ENCODE measurements at places on chromosomes 1 and 21.

DNA sequence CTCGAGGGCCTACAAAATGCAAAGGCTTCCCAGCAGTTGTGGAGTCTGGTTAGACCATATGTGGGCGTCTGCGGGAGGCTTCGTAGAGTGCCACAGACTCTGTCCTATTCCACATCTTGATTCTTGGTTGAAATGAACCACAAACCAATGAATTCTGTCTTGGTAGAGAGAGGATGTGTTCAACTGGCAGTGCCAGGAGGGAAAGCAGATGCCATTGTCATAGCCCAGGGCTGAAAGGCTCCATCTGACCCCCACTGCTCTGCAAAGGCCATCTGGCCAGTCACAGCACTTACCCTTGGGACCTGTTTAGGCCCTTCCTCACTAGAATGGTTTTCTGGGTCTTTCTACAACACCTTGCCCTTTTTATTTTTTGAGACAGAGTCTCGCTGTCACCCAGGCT, 22.1 kb downstream of the ACOT11 start:
- DNase-seq, result no peak

GRCh38 chr1:236904892-236905741, 99.1 kb downstream of the MT1HL1 start:
- no peak for DNase-seq

DNA sequence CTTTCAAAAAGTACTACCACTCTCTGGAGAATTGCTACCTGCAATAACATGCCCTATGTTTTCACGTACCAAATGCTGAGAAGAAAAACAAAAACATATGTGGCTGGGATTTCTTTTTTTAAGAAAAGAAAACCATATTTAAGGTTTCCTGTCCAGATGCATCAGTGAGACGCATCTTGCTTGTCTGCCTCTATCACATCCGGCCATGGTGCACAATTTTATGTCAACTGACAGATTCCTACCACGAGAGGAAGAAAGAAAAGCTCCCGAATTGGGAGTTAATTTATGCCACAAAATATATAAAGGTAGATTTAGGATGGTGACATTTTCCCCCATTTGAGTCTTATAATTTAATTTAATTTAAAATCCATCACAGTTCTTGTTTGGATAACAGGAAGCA, 62.3 kb upstream of the COL24A1 start:
- no peak for DNase-seq

GRCh38 chr1:245215071-245215470, 60.3 kb downstream of the KIF26B start:
- no peak for DNase-seq

GRCh38 chr1:80171631-80172030, 1165.1 kb upstream of the ADGRL4 start:
- no peak for DNase-seq

DNA sequence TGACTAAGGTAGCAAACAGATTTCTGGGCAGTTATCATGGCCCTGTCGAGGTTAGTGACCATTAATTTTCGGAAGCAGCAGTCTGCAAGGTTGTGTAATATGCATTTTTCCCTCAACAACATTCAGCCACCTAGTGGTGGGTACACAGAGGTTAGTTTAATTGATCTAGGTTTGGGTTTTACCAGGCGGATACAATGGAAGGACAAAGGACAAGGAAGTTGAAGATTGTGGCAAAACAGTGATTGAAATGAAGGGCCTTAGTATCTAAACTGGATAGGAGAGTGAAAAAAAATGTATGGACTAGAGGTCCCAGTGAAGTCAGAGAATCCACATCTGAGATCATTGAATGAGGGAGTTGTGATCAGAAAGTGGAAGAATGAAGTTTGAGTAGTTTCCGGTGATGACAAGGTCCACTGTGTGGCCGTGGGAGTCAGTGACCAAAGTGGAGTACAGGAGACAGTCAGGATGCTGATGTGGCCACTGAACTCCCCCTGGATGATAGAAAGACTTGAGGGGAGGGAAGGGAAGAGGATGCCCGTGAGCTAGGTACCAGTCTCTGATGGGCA, 2.8 kb downstream of the ARMH1 start:
- no peak for DNase-seq

DNA sequence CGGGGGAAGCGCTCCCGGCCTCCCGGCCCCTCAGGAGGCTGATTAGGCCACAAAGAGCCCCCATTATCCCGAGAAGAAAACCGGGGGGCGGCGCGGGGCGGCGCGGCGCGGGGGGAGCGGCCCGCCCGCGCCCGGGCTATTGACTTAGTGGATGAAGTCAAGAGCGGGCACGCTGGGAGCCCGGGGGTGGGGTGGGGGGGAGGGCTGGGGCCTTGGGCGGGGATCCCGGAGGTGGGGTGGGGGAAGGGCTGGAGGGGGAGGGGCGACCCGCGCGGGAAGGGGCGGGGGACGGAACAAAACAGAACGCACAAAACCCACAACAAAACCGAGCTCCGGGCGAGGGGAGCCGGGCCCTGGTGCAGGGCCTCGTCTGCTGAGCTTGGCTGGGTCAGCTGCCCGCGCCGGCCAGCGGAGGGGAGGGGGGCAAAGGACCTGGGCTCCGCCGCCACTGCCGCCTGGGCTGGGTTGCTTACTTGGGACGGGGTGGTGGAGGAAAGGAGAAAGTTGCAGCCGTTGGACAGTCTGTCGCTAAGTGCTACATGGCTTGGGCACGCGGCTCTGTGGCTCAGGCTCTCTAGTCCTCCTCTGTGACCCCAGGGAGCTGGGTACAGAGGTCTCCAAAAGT, 16.3 kb downstream of the PAX7 start:
- no peak for DNase-seq

- DNase-seq, result no peak
Observed at GRCh38 chr1:156439036-156439776, 61.4 kb downstream of the MEF2D start.
